ENCODE measurements at places on chromosomes 2 and 18.

DNA sequence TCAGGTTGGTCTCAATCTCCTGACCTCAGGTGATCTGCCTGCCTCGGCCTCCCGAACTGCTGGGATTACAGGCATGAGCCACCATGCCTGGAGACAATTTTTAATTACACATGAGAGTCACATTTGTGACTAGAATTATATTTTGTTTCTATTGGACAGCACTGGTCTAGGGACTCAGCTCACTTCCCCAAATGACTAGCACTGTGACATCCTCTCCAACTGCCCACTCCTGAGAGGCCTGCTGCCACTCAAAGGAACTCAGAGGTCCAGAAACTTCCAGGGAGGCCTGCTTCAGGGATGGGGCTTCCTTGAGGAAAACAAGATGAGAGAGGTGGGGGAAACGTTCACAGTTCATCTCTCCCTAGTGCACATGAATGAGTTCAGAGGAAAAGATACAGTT lies 29.5 kb downstream of the TMEM163 start:
- no peak for DNase-seq

DNA sequence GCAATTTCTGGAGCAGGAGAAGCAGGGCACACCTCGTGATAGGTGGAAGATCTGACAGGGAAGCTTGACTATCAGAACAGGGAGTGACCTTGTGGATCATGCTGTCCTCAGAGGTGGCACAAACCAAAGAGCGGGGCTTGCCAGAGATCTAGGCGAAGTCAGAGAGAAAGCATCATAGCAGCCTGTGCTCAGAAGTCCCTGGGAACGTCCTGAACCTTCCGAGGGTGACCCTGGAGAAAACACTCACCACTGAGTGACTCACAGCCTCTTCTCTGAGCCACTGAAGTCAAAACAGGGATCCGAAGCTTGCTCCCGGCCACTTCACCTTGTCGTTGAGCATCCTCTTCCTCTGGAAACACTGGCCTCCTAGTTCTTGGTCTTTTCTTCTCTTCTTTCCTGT lies 56.7 kb downstream of the IL1R2 start:
- DNase-seq = no peak

DNA sequence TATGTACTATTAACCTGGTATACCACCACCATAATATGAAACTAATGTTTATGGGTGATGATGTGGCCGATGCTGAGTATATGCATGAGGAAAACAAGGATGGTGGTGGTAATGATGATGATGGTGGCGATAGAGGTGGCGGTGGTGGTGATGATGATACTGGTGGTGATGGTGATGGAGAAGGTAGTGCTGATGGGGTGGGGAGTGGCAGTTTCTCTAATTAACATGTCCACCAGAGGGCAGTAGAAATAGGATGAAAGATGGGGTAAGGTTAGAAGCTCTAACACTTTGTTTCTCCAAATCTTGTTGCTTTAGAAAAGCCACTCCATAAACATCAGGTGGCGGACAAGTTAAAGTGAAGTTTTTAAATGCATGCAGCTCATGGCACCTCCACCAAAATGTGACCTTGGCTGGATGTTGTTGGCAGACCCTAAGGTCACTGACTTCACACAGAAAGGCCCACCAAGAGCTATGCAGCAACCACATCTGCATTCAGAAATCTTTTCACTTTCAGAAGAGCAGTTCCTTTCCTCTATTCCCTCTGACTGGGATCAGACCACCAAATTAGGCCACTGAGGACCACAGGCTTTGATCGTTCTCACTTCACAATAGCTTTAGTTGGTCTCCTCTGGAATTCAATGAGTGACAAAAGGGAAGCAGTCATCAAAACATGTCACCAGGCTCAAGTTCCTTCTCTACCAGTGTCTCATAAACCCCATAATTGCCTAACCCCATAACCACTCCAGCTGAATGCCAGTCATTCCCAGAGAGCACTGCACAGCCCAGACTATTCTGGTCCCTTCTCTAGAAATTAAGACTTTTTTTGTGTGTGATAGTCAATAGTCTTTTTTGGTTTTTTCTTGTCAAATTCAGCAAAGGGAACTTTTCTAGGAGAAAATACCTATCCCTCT lies 7.5 kb upstream of the BCL11A start:
- DNase-seq = no peak

DNA sequence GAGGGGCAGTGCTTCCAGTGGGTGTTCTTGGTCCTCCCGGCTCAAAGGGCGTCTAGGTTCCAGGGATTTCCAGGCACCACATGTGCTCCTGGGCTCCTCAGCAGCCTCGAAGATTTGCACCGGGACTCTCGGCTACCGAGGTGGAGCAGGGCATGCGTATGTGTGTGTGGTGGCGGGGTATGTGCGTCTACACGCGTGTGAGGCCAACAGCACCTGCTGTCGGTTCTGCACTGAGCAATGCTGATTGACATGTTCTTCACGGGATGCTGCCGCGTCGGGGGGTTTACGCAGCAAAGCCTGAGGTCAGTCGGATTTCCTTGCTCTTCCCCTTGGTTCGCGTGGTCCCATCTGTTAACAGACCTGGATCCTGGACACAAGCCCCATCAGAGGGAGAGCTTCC lies 119.8 kb downstream of the NDUFA10 start:
- DNase-seq = no peak

GRCh38 chr2:238689331-238689730 lies 158.6 kb upstream of the TWIST2 start:
- no peak for DNase-seq

DNA sequence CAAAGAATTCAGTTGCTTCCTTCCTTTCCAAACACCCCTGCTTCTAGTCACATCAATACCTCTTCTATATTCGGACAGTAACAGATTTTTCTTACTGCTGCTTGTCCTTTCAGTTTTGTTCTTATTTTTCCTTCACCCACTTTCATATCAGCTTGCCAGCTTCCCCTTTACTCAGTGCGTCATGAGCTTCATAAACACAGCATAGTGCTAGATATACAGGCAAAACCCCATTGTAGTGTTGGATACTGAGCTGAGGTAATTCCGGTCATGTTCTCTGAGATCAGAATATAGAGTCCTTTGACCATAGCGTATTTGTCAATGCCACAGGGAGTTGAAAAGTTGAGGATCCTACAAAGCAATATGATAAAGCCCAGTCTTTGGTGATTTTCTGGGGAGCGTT lies 2.4 kb downstream of the FARP2 start:
- no peak for DNase-seq

DNA sequence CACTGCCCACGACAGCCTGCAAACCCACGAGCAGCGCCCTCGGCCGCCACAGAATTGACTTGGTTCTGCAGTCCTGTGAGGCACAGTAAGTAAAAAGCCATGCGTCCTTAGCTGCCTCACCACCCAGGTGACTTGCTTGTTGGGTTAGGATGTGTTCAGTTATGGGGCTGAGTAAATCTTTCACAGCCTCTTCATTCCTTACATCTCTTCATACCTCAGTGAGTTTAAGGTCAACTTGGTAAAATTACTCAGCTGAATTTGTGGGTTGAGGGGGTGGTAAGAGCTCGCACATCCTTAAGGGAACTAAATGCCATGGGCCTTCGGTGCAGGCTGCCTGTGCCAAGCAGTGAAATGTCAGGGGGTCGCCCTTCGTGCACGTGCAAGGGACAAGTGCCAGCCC lies 165.2 kb upstream of the ALKAL2 start:
- no peak for DNase-seq

DNA sequence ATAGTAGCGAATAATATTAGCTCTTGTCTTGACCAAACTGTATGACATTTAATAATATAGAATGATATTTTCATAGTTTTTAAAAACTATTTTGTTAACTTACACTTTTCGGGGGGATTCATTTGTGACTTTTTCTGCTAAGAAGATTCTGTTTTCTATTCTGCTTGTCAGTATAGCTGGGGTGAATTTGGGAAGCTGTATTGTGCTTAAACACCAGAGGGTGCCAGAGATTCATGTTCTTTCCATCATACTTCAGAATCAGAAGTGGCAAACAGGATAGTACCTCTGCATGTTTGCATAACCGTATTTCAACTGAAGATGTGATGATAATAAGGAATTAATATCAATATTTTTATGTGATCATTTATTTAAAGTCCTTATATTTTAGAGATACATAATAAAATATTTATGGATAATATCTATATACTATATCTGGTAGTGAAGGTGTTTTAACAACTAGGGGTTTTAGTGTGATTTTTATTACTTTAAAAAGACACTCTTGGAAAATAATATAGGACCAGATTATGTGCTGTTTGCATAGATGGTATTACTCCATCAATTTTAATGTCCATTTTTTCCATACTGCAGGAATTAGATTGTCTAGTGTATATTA lies 81.0 kb downstream of the TAF4B start:
- no peak for DNase-seq

- DNase-seq = no peak
Measured at GRCh38 chr2:60439219-60439974, 114.1 kb downstream of the BCL11A start.

GRCh38 chr2:10522170-10522448 lies 74.0 kb upstream of the ODC1 start:
- no peak for DNase-seq

DNA sequence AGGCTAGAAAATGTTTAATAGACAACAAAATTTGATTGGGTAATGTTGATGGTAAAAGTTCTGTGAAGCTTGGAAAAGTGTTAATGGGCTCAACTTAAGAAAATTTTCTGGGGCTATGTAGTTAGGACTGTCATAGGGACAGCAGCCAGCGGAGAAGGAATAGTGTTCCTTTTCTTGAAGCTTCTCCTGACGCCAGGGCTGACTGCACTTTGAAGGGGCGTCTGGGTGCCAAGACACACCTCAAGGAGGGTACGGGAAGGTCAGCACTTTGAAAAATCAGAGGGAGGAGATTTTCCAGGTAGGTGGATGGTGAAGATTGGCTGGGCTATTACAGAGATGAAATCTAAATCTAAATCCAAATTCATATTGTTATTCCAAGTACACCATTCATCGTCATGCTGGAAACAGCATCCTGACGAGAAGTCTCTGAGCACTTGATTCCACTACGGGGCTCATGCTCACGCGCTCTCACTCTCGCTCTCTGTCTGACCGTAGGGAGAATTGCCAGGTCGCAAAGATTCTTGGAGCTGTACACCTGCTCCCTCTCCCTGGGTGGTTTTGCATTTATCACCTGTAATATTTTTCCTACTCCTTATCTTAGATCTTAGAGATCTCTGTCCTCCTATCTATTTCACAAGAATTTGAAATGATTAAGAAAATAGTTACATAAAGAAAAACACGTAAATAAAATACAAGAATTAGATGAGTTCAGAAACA lies 91.0 kb downstream of the ITGB1BP1 start:
- DNase-seq = no peak

DNA sequence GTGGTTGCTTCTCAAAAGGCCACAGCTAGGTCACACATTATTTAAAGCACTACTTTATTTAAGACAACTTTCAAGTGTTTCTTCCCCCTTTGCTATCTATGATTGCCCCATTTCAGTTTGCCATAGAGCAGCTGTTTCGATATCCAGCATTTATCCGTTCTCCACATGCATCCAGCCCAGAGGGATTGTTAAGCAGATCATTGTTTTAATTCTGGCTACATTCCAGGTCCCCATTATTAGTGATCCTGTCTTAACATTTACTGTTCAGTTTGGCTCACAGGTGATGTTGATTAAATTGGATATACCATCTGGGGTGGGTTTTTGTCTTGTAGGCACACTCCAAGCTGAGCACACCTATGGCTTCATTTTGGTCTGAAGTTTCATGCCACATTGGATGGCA lies 638.7 kb downstream of the ZEB2 start:
- no peak for DNase-seq

GRCh38 chr2:190635781-190636180 lies 13.1 kb upstream of the NAB1 start:
- DNase-seq = no peak

DNA sequence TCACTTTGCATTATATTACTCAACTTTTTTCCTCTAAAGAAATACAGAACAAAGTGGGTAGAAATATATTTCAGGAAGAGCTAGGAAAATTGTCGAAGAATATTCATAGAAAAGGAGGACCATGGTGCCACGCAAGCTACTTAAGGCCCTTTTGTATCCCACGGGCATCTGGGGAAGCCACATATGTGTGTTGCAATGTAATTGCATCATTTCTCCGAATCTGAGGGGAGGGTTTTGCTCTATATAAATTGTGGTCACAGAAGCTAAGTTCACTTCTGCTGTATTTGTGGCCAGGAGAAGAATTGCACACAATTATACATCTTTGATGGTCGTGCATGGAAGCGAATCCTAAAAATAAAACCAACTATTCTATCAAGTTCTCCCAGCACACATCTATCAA lies 360.3 kb downstream of the IRS1 start:
- DNase-seq = no peak

DNA sequence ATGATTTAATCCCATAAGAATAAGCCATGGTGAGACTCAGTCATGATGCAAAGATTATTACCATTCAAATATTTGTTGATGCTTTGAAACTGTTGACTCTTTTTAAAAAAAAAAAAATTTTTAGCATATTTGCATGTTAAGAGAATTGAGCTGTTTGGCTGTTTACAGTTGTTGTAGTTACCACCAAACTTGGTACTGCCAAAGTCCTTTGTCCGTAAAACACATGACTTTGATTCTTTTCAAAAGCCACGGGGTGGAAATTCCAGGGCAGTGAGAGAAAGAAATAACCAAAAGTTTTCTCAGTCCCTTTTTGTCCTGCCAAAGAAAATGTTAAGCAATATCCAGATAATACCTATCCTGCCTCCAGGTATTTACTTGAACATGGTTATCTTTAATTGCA lies 474.8 kb downstream of the METTL4 start:
- DNase-seq = no peak

GRCh38 chr2:156452971-156453370 lies 16.8 kb downstream of the GPD2 start:
- no peak for DNase-seq

GRCh38 chr2:105885456-105885855 lies 140.7 kb downstream of the NCK2 start:
- DNase-seq = no peak

GRCh38 chr2:100038011-100038410 lies 104.4 kb downstream of the AFF3 start:
- DNase-seq = no peak

DNA sequence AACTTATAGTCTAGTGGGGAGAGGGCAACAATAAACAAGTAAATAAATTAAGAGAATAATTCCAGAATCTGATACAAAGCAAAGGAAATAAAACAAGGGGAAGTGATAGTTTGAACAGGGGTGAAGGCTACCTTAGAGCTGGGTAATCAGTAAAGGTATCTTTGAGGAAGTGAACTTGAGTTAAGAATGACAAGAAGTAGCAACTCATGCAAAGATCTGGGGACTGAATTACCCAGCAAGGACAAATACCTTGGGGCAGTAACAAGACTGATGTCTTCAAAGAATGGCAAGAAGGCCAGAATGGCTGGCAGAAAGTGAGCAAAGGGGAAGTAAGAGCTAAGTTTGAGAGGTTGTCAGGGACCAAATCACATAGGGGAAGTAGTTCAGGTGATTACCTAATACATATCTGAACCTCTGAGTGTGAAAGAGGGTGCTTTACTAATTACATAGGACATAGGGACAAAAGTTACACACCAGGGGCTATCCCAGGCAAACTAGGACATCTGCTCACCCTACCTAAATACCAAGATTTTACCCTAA lies 244.6 kb upstream of the HNRNPA3 start:
- DNase-seq = no peak
